ENCODE measurements at places on chromosomes 16 and 17.

GRCh38 chr17:27793168-27793905, 7.0 kb downstream of the NOS2 start:
- no peak for DNase-seq

- DNase-seq, result no peak
Measured at GRCh38 chr16:19844945-19845641, 39.6 kb downstream of the GPRC5B start.

GRCh38 chr16:80274576-80275191, 266.1 kb upstream of the DYNLRB2 start:
- no peak for DNase-seq

GRCh38 chr16:48592839-48593429, 17.0 kb downstream of the N4BP1 start:
- DNase-seq, result no peak

- no peak for DNase-seq
Measured at GRCh38 chr16:87438611-87438985, 46.5 kb downstream of the MAP1LC3B start.

DNA sequence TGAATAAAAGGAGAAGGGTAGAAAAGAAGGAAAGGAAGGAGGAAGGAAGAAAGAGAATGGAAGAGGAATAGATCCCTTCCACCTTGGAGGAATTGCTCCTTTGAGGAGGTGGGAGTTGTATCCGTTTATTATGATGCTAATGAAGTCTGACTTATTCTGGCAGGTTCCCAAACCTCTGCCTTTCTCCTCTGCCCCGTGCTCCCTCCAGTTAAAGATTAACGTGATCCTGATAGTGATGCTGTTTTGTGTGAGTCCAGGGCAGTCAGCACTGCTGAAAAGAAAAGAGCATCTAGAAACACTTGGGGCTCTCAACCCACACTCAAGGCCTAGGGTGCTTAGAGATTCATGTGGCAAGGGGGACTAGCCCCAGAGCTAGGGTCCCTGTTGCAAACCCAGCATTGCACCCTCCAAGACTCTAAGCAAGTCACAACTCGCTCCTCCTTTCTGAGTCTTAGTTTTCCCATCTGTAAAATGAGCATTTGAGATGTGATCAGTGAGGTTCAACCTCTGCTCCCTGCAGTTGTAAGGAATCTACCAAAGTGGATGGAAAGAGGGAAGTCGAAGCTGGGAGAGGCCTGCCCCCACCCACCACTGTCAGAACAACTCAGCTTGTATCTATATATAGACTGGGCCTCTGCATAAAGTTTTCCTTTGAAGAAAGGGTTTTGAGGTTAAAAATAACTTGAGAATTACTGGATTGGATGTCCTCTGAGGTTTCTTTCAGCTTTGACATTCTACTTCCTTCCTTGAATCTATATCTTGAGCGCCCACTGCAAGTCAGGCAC, 46.9 kb upstream of the TMEM132E start:
- no peak for DNase-seq

GRCh38 chr17:2707721-2708584, 3.6 kb downstream of the CLUH start:
- no peak for DNase-seq

GRCh38 chr16:24988593-24989338, 26.4 kb downstream of the ARHGAP17 start:
- DNase-seq, result no peak

- no peak for DNase-seq
Measured at GRCh38 chr17:46995841-46996571, 17.0 kb upstream of the RPRML start.

DNA sequence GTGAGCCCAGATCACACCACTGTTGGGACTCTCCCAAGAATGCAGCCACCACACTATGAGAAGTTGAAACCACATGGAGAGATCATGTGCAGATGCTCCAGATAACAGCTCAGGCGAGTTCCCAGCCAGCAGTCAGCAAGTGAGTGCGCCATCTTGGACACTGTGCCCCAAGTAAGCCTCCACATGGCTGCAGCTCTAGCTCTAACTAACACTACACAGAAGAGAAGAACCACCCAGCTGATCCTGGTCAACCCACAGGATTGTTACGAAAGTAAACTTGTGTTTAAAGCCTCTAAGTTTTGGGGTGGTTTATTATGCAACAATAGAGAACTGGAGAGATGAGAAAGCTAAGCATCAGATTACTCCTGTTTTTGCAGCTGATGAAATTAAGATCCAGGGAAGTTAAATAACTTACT, 25.8 kb downstream of the SLC38A7 start:
- DNase-seq, result no peak

GRCh38 chr16:24463196-24463945, 76.0 kb upstream of the RBBP6 start:
- DNase-seq, result no peak

DNA sequence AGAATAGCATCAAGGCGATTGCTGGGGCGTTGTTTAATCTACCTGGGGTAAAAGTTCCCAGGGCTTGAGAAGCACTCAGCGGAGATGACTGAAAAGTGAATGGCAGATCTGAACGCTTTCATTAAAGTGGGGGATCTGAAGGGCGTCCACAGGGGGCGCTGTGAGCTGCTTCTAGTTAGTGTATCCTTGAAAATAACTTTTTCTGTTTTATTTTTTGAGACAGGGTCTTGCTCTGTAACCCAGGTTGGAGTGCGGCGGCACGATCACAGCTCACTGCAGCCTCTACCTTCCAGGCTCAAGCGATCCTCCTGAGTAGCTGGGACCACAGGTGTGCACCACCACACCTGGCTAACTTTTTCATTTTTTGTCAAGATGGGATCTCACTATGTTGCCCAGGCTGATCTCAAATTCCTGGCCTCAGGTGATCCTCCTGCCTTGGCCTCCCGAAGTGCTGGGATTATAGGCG, 360.4 kb downstream of the SEC14L1 start:
- no peak for DNase-seq

DNA sequence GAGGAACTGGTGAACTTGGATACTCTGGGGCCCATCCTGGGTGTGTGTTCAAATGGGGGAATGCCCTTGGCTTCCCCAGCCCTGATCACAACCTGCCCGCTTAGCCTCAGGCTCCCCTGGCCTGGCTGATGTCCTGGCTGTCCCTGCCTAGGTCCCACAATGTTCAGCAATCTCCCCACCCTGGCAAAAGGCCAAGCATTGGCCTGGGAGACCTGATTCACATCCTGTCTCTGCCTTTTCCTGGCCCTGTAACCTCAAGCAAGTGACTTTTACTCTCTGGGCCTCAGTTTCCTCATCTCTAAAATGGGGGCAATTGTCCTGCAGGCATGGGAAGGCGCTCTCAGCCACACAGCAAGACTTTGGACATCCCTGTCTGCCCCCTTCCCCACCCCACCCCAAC, 14.4 kb downstream of the CPNE2 start:
- DNase-seq, result no peak

DNA sequence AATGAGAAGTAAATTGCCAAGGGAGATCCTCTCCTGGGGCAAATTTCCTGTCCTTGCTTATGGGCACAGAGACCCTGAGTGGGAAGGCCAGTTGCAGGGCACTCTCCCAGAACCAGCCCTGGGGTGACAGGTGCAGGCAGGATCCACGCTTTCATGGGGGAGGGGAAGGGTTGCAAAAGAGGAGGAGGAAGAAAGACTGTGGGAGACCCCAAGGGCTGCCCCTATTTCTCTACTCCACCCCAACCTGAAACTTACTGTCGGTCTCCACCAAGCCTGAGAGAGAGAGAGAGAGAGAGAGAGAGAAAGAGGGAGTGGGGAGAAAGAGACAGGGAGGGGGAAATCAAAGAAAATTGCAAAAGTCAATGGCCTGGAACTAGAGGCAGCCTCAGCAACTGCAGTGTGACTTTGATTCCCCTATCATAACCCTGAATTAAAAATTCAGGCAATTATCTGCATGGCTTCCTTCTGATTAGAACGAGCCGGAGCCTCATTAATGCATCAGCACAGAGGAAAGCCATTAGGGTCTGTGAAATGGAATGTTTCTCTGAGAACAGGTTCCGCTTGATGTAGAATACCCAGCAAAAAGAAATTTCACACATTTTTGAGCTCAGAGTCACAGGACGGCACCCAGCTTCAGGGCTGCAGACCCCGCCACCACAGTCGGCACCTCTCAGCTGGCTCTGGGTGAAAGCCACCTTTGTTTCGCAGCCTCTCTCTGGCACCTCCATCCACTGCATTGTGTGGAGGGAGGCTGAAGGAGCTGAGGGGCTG, 45.1 kb upstream of the HNF1B start:
- no peak for DNase-seq

GRCh38 chr16:56143666-56144065, 47.6 kb upstream of the GNAO1 start:
- DNase-seq, result no peak

- no peak for DNase-seq
Measured at GRCh38 chr17:20994779-20995149, 48.0 kb downstream of the USP22 start.

GRCh38 chr17:65892912-65893377, 299.0 kb downstream of the CEP112 start:
- no peak for DNase-seq

- no peak for DNase-seq
Measured at GRCh38 chr16:16096858-16097213, 126.5 kb downstream of the ABCC6 start.

GRCh38 chr17:4318596-4318995, 47.9 kb downstream of the UBE2G1 start:
- no peak for DNase-seq

DNA sequence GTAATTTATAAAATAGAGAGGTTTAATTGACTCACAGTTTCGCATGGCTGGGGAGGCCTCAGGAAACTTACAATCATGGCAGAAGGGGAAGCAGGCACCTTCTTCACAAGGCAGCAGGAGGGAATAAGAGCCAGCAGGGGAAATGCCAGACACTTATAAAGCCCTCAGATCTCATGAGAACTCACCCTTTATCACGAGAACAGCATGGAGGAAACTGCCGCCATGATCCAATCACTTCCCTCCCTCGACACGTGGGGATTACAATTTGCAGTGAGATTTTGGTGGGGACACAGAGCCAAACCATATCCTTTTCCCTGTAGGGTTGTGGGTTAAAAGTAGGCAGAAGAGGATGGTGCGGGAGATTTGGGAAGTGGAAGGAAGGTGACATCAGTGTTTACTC, 101.4 kb downstream of the BMERB1 start:
- no peak for DNase-seq

DNA sequence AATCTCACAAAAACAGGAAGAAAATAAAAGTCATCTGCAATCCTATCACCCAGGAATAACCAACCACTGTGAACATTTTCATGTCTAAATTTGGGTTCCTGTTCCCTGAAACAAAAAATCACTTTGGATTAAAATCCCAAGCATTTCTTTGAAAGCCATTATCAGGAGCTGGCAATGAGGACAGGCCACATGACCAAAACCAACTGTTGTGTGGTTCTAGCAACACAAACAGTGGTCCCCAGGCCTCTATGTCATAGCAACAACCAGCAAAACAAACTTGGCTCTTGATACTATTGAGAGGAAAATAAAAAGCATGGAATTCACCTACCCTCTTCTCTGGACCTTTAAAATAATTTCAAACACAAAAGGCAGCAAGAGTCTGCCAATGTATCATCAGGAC, 252.5 kb downstream of the SLC39A11 start:
- DNase-seq, result no peak

- no peak for DNase-seq
Measured at GRCh38 chr17:44074231-44074910, 3.8 kb downstream of the G6PC3 start.

DNA sequence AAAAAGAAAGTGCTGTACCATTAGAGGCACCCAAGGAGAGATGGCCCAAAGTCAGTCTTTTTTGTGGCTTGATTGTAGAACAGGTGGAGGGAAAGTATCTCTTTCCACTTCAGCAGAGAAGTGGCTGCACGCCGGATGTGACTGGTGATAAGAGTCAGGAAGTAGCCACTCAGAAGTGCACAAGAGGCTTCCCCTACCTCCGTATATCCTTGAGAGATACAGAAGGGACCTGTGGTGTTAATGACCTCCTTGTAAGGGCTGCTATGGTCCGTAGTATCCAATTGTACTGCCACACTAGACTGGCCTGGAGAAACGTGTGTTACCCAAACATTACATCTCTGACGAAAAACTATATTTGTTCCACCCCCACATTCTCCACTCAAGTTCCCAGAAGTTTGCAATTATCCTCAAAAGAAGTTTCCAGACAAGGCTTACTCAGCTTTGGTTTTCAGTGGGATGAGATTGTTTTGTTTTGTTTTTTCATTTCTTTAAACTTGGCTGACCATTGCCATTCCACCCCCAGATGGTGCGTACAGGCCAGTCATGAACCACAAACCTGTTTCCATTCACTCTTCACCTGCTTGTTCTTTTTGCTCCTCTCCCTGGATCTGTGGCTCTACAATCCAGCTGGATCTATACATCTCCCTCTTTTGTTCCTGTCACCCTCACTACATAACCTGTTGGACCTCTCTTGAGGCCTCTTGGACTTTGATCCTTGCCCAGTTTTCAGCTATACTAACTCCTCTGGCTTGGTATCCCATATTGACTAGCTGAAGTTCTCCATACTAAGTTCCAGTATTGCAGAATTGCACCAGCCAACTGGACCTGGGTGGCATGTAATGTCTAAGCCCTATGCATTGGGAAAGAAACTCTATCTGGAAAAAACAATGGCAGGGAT, 20.7 kb upstream of the MED13 start:
- no peak for DNase-seq

DNA sequence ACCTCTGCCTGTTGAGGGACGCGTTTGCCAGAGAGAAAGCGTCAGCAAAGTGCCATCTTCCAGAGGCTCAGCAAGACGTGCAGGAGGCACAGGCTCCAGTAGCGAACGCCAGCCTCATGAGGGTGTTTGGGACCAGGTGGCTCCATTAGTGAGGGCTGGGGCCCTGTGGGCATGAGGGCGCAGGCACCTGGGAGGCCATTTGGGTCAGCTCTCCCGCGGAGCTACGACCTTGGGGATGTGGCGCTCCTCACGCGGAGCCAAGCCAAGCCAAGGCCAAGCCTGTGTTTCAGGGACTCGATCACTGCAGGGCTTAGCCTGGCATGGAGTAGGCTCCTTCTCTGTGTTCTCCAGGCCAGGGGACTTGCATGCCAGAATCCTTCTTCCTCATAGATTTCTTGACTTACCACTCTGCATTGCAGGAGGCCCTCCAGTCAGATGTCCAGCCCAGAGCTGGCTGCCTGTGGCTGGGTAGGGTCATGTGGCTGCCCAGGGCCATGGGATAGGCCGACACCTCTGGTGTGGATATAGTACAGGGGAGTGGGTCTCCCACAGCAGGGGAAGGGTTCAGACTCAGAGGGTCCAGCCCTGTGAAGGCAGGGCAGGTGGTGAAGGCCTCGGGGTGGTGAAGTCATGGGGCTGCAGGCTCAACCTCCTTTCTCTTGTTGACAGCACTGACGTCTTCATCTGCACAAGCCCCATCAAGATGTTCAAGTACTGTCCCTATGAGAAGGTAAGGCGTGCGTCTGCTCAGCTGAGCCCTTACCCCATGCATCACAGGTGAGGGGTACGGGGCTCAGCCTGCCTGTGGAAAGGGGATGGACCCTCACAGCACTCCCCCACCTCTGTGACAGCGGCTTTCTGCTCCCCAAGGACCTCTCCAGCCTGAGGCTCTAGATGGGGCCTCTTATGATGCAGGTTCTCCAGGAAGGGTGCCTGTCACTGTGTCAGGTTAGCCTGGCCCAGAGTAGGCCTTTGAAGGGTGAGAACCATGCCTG, 19.6 kb downstream of the NT5M start:
- DNase-seq, result no peak

- no peak for DNase-seq
Measured at GRCh38 chr17:41835214-41835799, 725 bp downstream of the NT5C3B start.

Measured in activated CD4-positive, alpha-beta T cell treated with anti-CD3 and anti-CD28 coated beads for 1 hour (primary cell).